Activated naive CD8-positive, alpha-beta T cell treated with anti-CD3 and anti-CD28 coated beads, Interleukin-2, amount 10 ng/mL, durations not matched to agents 7 days and 5 days (primary cell): ENCODE measurements at places on chromosomes 13 and 19. TPM values are rescaled to one million over a fixed set of nuclear protein-coding genes. Genes with fewer than 3 reads are reported as not detected.
A peak's percentile ranks its signal among the peaks of the same experiment; 100 is the strongest.

DNA sequence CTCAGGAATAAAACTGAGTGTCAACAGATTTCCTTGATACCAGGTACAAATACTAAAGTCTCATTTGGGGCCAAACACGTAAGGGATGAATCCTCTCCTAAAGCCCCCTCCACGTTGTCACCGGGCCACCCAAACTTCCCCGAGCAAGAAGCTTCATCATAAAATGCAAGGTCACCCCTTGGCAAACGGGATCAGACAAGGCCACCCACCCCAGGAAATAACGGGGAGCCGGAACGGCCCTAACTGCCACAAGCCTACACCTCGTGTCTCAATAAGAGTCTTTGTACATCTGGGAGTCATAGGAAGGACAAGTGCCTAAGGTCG is 717 bp downstream of the EEF2 start:
- H3K36me3 ChIP-seq: peaks cover 27% of the 10 kb centered on the region
- peak overlapping the region; percentile 92 for H3K27ac ChIP-seq
- H3K4me3 ChIP-seq: peak overlapping the region; percentile 98
- no peak for DNase-seq

- peaks cover 14% of the 10 kb centered on the region for H3K4me1 ChIP-seq
- H3K36me3 ChIP-seq: peaks cover 7% of the 10 kb centered on the region
- H3K27me3 ChIP-seq: peaks cover 15% of the 10 kb centered on the region
- H3K4me3 ChIP-seq: peak overlapping the region; percentile 93
- peak; percentile 60 for DNase-seq
Measured at GRCh38 chr19:55340784-55341147, 1.1 kb downstream of the KMT5C start.

- H3K27me3 ChIP-seq: no peaks in the 10 kb centered on the region
- no peak overlapping the region for H3K4me3 ChIP-seq
- H3K4me1 ChIP-seq: no peaks in the 10 kb centered on the region
- no peak overlapping the region for H3K27ac ChIP-seq
Measured at GRCh38 chr13:58476206-58476918, 844.8 kb downstream of the PCDH17 start.

- H3K27ac ChIP-seq: no peak overlapping the region
- H3K4me1 ChIP-seq: no peaks in the 10 kb centered on the region
- peaks cover 11% of the 10 kb centered on the region for H3K27me3 ChIP-seq
- H3K4me3 ChIP-seq: no peak overlapping the region
Measured at GRCh38 chr13:97004096-97004876, 10.0 kb upstream of the OXGR1 start.

GRCh38 chr13:26017196-26017921 is 34.5 kb downstream of the SHISA2 start:
- peak overlapping the region; percentile 39 for H3K27ac ChIP-seq
- no peaks in the 10 kb centered on the region for H3K27me3 ChIP-seq
- H3K36me3 ChIP-seq: peaks cover 26% of the 10 kb centered on the region
- peaks cover 26% of the 10 kb centered on the region for H3K4me1 ChIP-seq
- DNase-seq: no peak

- peaks cover 1% of the 10 kb centered on the region for H3K4me1 ChIP-seq
- DNase-seq: no peak
- no peak overlapping the region for H3K27ac ChIP-seq
- H3K27me3 ChIP-seq: peaks cover 29% of the 10 kb centered on the region
- H3K36me3 ChIP-seq: no peaks in the 10 kb centered on the region
- no peak overlapping the region for H3K4me3 ChIP-seq
Measured at GRCh38 chr13:51148952-51149573, 38.0 kb upstream of the C13orf42 start.

GRCh38 chr13:91557328-91558090 is 159.1 kb downstream of the GPC5 start:
- no peaks in the 10 kb centered on the region for H3K27me3 ChIP-seq
- no peak overlapping the region for H3K27ac ChIP-seq
- H3K4me1 ChIP-seq: no peaks in the 10 kb centered on the region
- H3K36me3 ChIP-seq: no peaks in the 10 kb centered on the region
- DNase-seq: no peak

- peak; percentile 54 for DNase-seq
- no peaks in the 10 kb centered on the region for H3K27me3 ChIP-seq
- peak overlapping the region; percentile 64 for H3K27ac ChIP-seq
Measured at GRCh38 chr19:8017808-8018207, 12.4 kb upstream of the ELAVL1 start.

DNA sequence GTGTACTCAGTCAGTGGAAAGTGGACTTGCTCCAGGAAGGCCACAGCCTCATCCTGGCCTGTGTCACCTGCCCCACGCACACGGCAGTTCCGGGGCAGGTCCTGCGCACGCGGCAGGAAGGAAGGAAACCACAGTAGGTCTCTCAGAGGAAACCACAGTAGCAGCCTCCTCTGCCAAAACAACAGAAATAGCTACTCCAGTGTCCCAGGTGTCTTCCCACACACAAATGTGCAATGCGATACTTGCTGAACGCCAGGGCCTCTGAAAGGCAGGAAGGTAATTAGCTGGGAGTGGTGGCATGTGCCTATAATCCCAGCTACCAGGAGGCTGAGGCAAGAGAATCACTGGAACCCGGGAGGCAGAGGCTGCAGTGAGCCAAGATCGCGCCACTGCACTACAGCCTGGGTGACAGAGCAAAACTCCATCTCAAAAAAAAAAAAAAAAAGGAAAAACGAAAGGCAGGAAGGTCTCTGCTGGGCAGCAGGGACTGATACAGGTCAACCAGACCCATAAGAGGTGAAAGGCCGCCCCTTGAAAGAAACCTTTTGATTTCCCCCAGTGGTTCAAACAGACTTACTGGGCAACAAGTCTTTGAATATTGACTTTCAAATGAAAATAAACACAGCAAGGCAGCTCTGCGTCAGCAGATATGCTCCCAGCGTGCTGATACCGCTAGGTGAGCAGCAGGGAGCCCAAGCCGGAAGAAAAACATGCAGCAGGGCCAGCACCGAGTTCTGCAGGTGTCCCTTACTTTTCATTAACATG is 49.5 kb downstream of the CRYL1 start:
- H3K27ac ChIP-seq: peak overlapping the region; percentile 93
- H3K36me3 ChIP-seq: peaks cover 7% of the 10 kb centered on the region
- H3K4me1 ChIP-seq: peaks cover 27% of the 10 kb centered on the region
- peak; percentile 69 for DNase-seq

- peak; percentile 57 for DNase-seq
- peaks cover 13% of the 10 kb centered on the region for H3K36me3 ChIP-seq
- H3K27ac ChIP-seq: no peak overlapping the region
- H3K27me3 ChIP-seq: no peaks in the 10 kb centered on the region
- H3K4me3 ChIP-seq: no peak overlapping the region
Measured at GRCh38 chr19:17778251-17778967, 16.5 kb upstream of the B3GNT3 start.

- no peak overlapping the region for H3K4me3 ChIP-seq
- no peak for DNase-seq
- H3K4me1 ChIP-seq: peaks cover 4% of the 10 kb centered on the region
Measured at GRCh38 chr13:25051065-25051464, 44.9 kb upstream of the PABPC3 start.

DNA sequence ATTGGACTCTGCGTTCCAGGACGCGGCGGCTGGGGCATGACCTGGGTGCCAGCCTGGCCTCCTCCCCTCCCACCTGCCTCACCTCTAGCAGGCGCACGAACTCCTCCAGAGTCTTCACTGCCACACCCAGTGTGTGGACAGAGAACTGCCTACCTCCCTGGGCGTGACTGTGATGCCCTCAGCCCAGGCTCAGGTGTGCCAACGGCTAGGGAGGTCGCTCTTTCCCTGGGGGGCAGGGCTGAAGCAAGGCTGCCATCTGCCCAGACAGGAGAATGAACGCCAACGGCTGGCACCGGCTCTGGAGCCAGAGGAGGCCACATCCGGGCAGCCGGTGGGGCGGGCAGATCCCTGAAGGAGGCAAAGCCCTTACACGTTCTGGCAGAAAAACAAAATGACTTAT is 11.3 kb downstream of the NANOS3 start:
- H3K4me1 ChIP-seq: peaks cover 22% of the 10 kb centered on the region
- H3K27ac ChIP-seq: no peak overlapping the region
- H3K36me3 ChIP-seq: no peaks in the 10 kb centered on the region
- DNase-seq: no peak
- H3K4me3 ChIP-seq: no peak overlapping the region
- H3K27me3 ChIP-seq: no peaks in the 10 kb centered on the region

DNA sequence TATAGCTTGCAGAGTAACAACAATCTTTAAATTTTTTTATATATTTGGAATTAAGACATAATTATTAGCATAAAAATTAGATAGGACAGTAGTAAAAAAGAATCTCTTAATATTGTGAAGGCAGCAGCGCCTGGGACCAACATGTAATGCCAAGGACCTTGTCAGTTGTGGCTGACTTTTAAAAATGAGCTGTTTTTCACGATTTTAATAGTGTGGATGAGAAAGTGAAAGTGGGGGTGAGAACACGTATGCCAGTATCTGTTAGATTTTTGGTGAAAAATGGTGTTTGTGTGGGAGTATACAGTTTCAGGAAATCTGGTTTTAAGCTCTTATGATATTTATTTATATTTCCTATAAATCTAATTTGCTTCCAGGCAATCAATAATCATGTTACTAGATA is 125.2 kb downstream of the LMO7 start:
- no peaks in the 10 kb centered on the region for H3K27me3 ChIP-seq
- H3K4me1 ChIP-seq: peaks cover 60% of the 10 kb centered on the region
- peak overlapping the region; percentile 96 for H3K27ac ChIP-seq

DNA sequence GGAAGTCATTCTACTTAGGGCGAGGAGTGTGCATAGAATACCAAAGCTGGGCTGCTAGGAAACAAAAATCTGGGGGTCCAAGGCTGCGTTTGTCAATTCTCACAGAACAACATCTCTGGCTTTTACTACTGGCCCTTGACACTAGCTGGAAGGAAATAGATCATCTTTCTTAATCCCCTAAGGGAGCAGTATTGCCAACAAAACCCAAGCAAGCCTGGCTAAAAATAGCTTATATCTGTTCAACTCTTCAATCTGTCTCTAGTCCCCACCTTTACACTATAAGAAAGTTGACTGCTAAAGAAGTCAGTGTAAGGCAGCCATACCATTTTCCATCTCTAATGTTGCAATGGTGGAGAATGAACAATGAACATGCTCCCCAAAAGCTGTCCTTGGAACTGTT is 107.8 kb upstream of the SPRY2 start:
- H3K27ac ChIP-seq: no peak overlapping the region
- H3K27me3 ChIP-seq: no peaks in the 10 kb centered on the region
- H3K4me1 ChIP-seq: no peaks in the 10 kb centered on the region

DNA sequence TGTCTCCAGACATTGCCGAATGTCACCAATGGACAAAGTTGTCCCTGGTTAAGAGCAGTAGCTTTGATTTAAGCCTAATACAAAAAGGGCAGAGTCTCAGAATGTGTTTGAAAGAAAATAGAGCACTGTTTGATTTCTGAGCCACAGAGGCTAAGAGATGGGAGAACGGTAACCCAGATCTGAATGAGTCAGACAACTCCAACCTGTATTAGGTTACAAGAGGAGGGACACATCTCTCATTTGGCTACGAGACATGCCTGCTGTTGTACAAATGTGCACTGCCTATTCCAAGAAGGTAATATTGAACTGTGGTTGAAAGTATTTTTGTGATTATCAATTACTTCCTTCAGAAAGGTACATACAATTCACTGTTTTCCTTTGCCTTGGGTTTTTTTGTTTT is 4.9 kb upstream of the HSPH1 start:
- no peak for DNase-seq
- no peak overlapping the region for H3K27ac ChIP-seq
- H3K4me1 ChIP-seq: peaks cover 21% of the 10 kb centered on the region
- no peaks in the 10 kb centered on the region for H3K27me3 ChIP-seq
- no peaks in the 10 kb centered on the region for H3K36me3 ChIP-seq

- DNase-seq: no peak
- H3K4me3 ChIP-seq: no peak overlapping the region
- no peaks in the 10 kb centered on the region for H3K27me3 ChIP-seq
- H3K27ac ChIP-seq: peak overlapping the region; percentile 70
- H3K36me3 ChIP-seq: peaks cover 2% of the 10 kb centered on the region
Measured at GRCh38 chr19:2616741-2617392, 85.6 kb downstream of the GNG7 start.

- H3K27me3 ChIP-seq: no peaks in the 10 kb centered on the region
- H3K36me3 ChIP-seq: peaks cover 6% of the 10 kb centered on the region
- peak overlapping the region; percentile 24 for H3K4me3 ChIP-seq
- DNase-seq: no peak
- H3K4me1 ChIP-seq: peaks cover 58% of the 10 kb centered on the region
Measured at GRCh38 chr19:18089726-18090125, 3.0 kb upstream of the IL12RB1 start.

GRCh38 chr13:113801289-113801961 is 42.4 kb downstream of the TMEM255B start:
- H3K4me1 ChIP-seq: no peaks in the 10 kb centered on the region
- no peaks in the 10 kb centered on the region for H3K27me3 ChIP-seq
- H3K36me3 ChIP-seq: no peaks in the 10 kb centered on the region
- H3K4me3 ChIP-seq: no peak overlapping the region

DNA sequence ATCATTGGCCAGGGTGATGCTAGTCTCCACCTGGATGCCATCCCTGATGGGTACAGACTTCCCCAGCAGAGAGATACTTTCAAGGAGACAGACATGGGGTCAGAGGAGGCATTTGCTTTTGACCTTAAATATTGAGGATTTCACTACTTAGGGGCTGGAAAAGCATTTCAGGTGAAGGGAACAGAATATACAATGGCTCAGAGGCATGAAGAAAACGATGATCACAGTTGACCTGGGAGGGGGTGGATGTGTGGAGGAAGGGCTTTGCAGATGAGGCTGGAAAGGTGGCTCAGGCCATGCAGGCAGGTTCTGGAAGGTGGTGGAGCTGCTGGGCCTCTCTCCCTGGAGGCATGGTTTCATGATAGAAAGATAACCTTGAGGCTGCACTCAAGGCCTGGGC is 3.9 kb downstream of the MATK start:
- H3K36me3 ChIP-seq: peaks cover 24% of the 10 kb centered on the region
- DNase-seq: no peak
- no peaks in the 10 kb centered on the region for H3K27me3 ChIP-seq
- no peak overlapping the region for H3K4me3 ChIP-seq

Gene NXNL1
- not detected for total RNA-seq

Gene S1PR5
- total RNA-seq: 4.7 TPM

Gene CEACAM4
- not detected for total RNA-seq

Gene SPTBN4
- total RNA-seq: 0.40 TPM

Gene ZNF444
- 37.4 TPM for total RNA-seq
